ENCODE measurements at places on chromosomes 13 and 19.

DNA sequence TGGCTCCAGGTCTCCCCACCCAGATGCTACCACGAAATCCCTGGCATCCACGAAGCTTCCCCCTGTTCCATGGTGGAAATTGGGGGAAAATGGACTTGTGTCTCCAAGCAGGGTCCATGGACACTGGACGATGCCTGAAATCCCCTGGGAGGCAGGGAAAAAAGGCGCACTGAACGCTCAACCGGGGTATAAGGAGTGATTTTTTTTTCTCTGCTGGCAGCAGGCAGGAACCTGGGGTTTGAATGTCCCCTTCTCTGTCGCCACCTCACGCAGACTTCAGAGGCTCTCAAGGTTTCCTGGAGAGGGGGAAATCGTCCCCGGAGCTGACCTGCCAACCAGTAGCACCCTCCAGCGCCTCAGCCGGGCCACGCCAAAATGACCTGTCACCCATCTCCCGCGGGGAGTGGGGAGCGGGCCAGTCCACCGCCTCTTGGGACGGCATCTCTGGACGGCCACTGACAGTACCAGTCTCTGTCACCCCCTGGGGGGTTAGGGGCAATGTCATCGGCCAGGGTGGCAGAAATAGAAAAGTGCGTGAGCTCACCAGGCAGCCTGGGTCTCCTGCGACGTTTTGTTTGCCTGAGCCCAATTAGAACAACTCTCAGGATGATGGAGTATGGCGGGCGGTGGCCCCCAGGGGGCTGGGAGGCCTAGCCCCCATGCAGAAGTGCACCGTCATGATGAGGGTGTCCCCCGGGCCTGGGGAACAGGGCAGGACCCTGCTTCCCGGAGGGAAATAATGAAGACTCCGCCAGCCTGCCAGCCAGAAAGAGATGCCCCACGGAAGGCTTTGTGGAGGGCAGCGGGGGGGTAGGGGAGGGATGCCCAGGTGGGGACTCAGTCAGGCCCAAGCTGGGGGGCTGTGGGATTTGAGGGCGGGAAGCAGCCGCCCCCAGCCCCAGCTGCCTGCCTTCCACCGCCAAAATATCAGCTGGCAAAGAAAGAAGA, 2.6 kb downstream of the PTPRS start:
- no peak for DNase-seq

DNA sequence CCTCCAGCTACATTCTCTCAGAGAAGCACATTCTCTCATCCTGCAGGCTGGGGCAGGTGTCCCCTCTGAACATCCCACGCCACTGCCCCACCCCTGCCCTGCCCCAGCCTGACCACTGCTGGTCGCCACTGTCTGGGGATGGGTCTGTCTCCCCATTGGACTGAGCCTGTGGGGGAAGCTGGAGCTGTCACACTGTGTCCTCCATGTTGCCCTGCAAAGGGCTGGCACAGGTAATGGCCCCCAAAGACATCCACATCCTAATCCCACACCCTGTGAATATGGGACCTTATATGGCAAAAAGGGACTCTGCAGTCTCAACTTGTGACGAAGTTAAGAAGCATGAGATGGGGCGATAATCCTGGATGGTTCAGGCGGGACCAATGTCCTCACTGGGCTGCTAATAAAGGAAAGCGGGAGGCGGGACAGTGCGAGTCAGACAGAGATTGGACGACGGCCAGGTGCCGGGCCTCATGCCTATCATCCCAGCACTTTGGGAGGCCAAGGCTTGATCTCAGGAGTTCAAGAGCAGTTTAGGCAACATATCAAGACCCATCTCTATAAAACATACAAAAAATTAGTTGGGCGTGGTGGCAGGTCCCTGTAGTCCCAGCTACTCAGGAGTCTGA, 9.1 kb downstream of the AP2S1 start:
- DNase-seq, result no peak

DNA sequence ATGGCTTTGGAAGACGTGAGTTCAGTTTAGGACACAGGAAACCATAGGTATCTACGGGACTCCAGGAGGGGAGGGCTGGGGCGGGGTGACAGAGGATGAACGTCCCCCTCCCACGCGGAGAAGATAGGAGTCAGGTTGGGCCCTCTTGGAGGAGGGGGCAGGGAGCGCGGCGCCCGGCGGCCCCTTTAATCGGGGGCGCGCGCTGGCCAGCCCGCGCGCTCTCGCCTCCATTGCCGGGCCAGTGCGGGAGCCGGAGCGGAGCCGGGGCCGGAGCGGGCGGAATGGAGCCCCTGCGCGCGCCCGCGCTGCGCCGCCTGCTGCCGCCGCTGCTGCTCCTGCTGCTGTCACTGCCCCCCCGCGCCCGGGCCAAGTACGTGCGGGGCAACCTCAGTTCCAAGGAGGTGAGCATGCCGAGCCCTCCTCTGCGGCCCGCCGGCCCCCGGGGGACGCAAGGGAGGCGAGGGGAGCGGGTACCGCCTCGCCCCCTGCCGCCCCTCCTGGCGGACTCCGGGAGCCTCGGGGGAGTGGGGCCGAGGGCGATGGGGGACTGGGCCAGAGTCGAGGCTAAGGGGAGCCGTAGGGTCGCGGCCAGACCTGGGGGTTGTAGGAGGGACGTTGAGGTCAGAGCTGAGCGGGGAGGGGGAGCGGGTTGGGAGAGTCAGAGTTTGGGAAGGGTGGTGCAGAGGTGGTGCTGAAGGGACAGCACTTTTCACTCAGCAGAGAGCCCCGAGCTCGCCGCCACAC, at the start of gene TMEM145:
Gene TMEM145, plus strand, starts transcription at position 214 of the 744 bp plus-strand sequence. Its CDS starts 68 bp downstream, at position 282.
- peak; percentile 58 for DNase-seq

GRCh38 chr13:62038214-62038613, 622.6 kb upstream of the PCDH20 start:
- DNase-seq, result no peak

DNA sequence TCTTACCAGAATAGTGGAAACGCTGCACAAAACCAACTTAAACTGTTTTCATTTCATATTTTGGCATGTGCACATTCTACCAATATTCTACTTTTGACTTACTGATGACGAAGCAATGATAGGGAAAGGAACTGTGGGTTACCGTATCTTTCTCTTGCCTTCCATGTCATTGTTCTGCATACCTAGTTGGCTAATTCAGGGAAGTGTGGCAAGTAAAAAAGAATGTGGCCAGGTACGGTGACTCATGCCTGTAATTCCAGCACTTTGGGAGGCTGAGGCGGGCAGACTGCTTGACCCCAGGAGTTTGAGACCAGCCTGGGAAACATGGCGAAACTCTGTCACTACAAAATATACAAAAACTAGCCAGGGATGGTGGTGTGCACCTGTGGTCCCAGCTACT, 108.2 kb downstream of the SIPA1L3 start:
- DNase-seq, result no peak

- DNase-seq, result peak; percentile 43
These were observed 5.4 kb upstream of the JSRP1 start for GRCh38 chr19:2261438-2262172.

- peak; percentile 83 for DNase-seq
These were observed 94.9 kb upstream of the MCF2L start for GRCh38 chr13:112873851-112874750.

DNA sequence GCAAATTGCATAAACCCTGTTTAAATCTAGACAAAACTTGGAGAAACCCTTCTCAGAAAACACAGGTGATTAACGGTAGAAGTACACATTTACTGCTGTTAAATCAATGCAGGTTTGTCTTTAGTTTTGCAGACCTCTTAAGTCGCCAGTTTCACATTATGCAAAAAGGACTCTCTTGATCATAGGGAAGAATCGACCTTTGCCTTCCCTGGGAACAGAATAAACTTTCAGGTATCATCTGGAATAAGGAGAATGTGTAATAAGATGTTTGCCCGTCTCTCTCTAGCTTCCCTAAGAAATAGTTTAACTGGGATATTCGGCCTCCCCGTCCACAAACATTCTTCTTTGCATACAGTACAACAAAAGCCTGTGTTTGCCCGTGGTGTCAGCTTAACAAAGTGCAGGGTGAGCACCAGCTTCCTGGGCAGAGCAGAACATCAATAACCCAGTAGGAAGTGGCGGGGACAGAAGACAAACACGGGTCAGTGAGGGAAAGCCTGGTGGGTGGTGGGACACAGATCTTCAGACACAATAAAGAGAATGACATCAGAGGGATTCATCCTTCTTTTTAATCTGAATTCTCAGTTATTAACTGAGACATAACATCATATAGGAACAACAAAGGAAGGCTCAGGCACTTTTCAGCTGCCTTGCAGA, 1077.7 kb upstream of the SLC10A2 start:
- DNase-seq, result no peak

DNA sequence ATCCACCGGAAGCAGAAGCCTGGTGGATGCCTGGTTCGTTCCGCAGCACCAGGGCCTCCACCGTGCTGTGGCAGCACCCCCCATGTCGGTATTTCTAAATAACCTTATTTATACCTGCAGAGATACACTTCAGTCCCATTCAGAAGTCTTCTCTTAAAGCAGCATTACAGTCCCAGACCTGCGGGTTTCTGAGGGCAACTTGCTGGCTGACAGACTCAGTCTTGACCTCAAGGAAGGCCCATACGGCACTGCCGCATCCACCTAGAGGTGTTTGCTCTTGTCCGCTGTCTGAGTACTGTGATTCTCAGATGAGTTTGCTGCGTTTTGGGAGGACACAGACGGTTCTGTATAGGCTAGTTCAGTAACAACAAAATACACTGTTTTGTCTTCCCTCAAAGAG, 16.9 kb upstream of the TEX29 start:
- no peak for DNase-seq

DNA sequence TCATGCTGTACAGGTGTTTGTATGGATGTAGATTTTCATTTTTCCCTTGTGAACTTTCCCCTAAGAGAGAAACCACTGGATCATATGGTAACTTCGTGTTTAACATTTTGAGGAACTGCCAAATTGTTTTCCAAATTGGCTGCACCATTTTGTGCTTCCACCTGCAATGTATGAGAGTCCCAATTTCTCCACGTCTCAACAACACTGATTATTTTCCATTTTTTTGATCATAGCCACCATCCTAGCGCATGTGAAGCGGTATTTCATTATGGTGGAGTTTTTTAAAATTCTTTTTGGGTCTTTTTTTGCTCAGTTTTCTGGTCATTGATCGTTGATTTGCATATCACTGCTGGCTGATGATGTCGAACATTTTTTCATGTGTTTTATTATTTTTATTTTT, 5.0 kb downstream of the NDUFA13 start:
- DNase-seq, result no peak

DNA sequence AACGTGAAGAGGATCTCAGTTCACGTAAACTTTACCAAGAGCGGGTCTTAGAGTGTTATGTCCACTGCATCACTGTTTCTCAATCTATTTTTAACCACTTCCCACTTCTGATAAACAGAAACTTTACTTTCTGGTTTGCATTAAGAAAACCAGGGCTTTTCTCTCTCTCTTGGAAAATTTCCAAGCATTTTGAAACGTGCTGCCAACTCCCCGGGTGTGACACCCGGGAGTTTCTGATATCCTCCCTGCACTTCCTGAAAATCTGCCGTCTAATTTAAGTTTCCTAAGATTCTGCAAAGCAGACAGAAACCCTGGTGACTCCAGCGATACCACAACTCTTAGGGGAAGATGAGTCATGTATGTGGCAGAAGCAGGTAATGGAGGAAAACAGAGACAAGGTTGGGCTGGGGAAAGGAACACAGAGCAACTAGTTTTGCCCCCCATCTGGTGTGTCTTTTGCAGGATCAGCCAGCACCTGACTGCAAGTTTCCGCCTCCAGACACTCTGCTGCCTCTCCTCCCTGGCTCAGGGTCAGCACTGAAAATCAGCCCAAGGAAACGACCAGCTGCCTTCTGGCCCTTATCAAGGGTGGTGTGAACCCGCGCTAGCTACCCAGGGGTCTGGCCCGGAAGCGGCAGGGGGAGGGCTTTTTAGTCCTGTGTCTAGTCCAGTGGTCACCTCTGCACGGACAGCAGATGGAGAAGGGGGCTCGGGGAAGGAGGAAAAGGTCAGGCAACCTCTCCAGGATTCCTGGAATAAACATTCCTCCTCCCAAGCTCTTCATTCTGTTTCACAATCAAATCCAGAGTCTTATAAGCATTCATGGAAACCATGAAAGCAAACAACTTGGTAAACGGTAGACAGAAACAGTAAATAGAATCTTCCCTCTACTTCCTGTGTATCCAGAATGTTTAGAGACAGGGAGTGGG, 11.3 kb upstream of the FFAR2 start:
- DNase-seq, result peak; percentile 56

DNA sequence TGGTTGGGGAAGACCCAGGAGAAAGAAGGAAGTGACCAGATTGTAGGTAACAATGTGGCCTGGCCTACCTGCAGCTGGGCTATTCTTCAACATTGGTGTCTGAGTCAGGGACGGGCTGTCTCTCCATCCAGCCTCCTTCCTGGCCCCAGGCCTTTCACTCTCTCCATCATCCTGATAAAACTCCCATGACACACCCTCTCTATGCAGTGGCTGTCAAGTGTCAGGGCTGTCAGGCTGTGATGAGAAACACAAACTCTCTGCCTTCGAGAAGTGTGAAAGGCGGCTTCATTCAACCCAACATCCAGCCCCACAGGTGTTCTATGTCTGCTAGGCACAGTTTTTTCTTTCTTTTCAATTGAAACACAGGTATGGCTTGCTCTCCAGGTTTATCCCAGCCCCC, 153.3 kb upstream of the VSTM2B start:
- DNase-seq, result peak; percentile 3

- DNase-seq, result peak; percentile 40
These were observed 8.7 kb downstream of the SBK2 start for GRCh38 chr19:55528030-55528803.

GRCh38 chr19:10085641-10086590, at the start of gene SHFL:
Gene SHFL (plus strand): TSS chr19:10086317. CDS start chr19:10086428, 111 bp downstream.
- DNase-seq, result peak; percentile 83

GRCh38 chr19:50772476-50772875, 2.2 kb downstream of the GPR32 start:
- no peak for DNase-seq

DNA sequence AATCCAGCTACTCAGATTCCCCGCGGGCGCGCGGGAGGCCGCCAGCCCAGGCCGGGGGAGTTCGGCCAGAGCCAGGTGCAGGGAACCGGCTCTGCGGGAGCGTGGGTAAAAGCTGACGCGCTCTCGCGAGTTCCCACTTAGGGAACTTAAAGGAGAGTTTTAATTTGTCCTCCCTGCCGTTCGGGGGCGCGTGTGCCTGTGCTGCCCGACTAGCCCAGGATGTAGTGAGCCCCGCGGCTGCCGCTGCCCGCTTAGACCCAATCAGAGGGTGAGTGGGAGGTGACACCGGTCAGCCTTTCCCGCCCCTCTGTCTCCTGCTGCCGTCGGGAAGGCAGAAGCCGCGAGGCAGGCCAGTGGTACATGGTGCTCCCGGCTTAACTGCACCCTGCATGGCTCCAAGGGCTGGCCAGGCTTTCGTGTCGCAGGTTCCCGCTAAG, 36.0 kb upstream of the NEK3 start:
- DNase-seq, result peak; percentile 83

DNA sequence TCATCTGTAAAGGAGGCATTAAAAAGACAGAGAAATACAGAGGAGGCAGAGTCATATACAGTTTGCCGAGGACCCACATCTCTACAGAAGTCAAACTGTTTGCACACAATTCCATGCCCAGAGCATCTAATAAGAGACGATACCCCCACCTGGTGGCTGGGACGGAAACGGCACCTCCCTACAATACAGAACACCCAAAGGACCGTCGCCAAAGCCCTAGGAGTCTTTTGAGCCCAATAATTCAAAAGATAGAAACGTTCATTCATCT, 703 bp upstream of the PLEKHG2 start:
- DNase-seq, result peak; percentile 94
